GM04503 (cell line): ENCODE measurements at places on chromosomes 7 and 10.
A peak's percentile ranks its signal among the peaks of the same experiment; 100 is the strongest.

GRCh38 chr10:51668336-51668689, 31.1 kb downstream of the CSTF2T start:
- no peak for DNase-seq

DNA sequence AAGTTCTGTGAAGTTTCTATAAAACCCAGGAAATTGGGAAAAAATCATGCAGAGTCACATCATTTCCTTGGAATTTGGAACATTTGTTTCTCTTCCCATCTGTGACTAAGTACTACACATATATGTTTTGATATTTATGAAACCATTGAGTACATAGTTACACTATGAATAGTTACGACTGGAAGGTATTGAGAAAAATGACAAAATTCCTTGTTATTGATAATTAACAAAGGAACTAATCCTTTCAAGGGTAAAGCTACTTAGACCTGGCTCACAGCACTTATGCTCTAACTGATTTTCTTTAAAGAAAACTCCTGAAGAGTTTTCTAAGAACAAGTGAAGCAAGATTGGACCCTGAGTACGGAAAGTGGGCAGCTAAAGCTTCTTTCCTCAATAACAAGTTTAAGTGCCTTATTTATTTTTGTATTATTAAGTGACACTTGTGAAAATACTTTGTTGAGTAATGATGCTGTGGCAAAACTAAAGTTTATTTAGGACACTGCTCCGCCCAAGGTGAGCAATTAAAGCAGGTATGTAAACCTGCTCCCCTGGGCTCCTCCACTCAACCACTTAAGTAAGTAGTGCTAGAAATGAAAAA, 12.0 kb upstream of the GLCCI1 start:
- DNase-seq, result peak; percentile 45

DNA sequence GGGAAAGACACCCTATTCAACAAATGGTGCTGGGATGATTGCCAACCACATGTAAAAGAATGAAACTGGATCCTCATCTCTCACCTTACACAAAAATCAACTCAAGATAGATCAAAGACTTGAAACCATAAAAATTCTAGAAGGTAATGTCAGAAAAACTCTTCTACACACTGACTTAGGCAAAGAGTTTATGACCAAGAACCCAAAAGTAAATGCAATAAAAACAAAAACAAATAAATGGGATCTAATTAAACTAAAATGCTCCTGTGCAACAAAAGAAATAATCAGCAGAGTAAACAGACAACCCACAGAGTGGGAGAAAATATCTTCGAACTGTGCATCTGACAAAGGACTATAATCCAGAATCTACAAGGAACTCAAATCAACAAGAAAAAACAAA, 504.2 kb upstream of the MBL2 start:
- DNase-seq, result no peak

DNA sequence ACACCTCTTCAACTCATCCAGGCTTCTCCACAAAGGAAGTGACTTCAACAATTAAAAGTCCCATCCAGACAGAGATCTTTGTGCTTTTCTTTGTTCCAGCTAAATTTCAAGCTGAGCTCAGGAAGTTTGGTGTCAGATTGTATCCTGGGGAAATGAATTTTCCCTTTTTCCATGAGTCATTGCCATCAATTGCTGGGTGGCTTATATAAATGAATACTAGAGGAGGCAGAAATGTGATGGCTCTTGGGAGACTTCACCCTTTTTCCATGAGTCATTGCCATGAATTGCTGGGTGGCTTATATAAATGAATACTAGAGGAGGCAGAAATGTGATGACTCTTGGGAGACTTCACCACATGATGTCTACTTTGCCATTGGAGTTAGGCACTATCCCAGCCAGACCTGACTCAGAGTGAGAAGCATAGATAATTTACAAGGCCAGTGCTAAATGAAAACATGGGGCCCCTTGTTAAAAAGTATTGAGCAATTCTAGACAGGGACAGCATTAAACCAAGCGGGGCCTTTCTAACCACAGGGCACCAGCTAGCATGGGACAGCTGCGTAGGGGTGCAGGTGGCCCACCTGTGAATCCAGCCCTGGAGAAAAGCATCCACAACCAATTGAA, 339.2 kb upstream of the PODXL start:
- peak; percentile 97 for DNase-seq

DNA sequence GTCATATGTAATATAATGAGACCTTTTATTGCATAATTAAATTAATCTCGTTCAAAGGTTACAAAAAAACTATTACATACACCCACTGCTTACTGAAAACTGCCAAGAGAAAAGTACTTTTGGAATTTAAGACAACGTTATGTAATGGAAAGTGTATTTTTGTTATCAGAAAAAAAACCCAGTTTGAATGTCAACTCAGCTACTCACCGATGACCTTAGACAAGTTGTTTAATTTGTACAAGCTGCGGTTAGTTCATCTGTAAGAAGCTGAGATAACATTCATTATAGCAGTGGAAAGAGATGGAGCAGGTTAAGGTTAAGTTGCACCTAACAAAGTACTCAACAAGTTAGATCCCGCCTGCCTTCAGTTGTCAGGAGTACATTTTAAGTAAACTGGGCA, 1.1 kb downstream of the PSMA2 start:
- DNase-seq, result no peak

GRCh38 chr7:51165337-51165736, 151.3 kb downstream of the COBL start:
- no peak for DNase-seq

- no peak for DNase-seq
Observed at GRCh38 chr7:6251653-6252052, 20.8 kb downstream of the CYTH3 start.

- DNase-seq, result no peak
Observed at GRCh38 chr10:32454148-32454547, 8.2 kb downstream of the CCDC7 start.

- DNase-seq, result no peak
Observed at GRCh38 chr7:98297626-98298286, 16.3 kb downstream of the BRI3 start.

GRCh38 chr10:6503171-6503570, 76.9 kb downstream of the PRKCQ start:
- no peak for DNase-seq

DNA sequence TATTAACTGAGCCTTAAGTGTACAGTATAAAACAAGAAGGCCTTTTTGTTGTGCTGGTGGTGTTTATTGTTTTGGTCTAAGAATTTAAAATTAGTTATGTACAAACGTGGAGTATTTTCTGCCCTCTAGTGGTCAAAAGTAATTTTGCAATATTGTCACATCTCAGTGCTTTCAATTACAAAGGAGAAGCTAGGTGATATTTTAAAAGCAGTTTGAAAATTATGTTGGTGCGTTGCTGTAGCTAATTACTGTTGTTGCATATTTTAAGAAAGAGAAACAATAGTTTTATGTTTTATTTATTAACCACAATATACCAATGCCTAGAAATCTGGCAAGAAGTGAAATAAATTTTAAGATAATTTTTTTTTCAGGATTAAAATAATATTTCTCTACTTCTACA, 11.4 kb downstream of the NPVF start:
- DNase-seq, result peak; percentile 9

DNA sequence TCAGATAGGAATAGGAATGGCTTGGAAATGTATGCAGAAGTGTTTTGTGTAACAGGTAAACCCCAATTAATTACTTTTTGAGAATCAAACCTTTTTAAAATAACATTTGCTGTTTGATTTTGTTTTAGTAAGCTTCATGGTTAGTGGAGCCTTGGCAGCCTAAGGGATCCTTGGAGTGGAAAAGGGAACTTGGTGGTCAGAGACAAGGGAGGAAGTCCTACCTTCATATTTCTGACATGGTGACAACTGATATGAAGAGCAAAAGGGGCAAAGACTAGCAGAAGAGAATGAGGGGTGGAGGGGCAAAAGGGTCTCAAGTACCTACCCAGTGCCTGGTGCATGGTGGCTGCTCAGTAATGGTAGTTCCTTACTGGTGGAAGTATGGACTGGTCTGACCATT, 32.3 kb downstream of the AHCYL2 start:
- DNase-seq, result no peak

- DNase-seq, result no peak
Observed at GRCh38 chr7:5423976-5424748, 528 bp upstream of the TNRC18 start.

DNA sequence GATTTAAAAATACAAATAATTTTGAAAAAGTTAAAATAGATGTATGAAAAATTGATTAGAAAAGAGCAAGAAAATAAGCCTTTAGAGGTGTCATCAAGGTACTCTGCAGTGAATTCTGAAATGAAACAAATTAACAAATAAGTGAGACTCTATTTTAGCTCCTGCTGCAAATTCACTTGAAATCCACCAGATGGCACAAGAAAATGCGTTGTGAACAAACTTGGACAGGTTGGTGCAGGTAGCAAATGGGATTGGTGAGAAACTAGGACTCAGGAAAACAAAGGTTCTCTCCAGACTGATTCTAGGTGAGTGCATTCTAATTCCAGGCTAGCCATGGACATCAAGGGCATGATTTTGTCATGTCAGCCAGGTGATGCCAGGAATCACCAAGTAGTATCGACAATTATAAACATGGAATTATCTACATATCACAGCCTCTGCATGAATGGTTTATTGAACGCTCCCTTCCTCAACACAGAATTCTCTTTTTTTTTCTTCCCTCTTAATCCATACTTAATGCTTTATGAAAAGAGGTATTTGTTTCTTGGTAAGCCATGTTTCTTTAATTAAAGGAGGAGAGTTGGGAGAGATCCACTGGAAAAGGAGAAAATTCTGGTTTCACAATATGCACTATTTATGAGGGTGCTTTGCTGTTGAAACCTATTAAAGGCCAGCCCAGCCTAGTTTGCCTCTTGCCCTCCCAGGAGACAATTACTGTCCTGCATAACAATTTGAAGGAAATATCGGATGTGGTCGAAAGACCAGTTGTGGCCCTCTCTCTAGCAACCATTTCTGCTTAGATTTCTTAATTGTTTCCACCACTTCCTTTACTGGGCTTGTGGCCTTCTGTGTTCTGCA, 118.1 kb downstream of the ZNF365 start:
- DNase-seq, result peak; percentile 60
